ENCODE measurements at places on chromosomes 2 and 18. TPM values are rescaled to one million over a fixed set of nuclear protein-coding genes. Genes with fewer than 3 reads are reported as not detected.

GRCh38 chr2:68127358-68128242 lies 30.1 kb upstream of the PNO1 start:
- DNase-seq: no peak

- no peak for DNase-seq
Observed at GRCh38 chr2:146952696-146953095, 892.1 kb upstream of the ACVR2A start.

DNA sequence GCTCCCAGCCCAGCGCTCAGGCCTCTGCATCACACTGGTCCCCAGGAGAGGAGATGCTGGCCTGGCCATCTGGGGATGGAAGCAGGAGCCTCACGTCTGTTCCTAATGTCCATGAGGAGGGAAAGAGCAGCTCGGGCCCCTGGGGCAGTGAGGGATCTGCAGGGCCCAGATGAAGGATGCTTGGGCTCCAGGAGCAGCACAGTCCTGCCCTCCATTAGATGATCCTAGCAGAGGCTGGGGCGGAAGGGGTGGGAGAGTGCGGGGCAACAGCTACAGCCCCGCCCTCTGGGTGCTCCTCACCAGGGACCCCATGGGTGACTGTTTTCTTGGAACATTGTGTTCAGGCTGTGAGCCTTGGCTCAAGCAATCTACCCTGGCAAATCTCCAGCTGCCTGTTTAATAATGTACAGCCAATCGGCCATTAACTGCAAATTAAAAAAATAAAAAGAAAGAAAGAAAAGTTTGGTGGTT lies 49.7 kb downstream of the TNS1 start:
- DNase-seq: no peak

The CCDC150 gene
- total RNA-seq: 9.8 TPM

The SLC4A3 gene
- 7.3 TPM for total RNA-seq

The VWA3B gene
- not detected for total RNA-seq

GRCh38 chr2:127423478-127423843 lies 5.2 kb downstream of the PROC start:
- peak; percentile 60 for DNase-seq

GRCh38 chr18:44852818-44853217 lies 172.1 kb downstream of the SETBP1 start:
- no peak for DNase-seq

The COLEC11 gene
- total RNA-seq: 2.4 TPM

GRCh38 chr2:231391981-231392380 lies 3.5 kb upstream of the B3GNT7 start:
- DNase-seq: no peak

- DNase-seq: no peak
Observed at GRCh38 chr2:128329607-128330006, 10.9 kb upstream of the HS6ST1 start.

DNA sequence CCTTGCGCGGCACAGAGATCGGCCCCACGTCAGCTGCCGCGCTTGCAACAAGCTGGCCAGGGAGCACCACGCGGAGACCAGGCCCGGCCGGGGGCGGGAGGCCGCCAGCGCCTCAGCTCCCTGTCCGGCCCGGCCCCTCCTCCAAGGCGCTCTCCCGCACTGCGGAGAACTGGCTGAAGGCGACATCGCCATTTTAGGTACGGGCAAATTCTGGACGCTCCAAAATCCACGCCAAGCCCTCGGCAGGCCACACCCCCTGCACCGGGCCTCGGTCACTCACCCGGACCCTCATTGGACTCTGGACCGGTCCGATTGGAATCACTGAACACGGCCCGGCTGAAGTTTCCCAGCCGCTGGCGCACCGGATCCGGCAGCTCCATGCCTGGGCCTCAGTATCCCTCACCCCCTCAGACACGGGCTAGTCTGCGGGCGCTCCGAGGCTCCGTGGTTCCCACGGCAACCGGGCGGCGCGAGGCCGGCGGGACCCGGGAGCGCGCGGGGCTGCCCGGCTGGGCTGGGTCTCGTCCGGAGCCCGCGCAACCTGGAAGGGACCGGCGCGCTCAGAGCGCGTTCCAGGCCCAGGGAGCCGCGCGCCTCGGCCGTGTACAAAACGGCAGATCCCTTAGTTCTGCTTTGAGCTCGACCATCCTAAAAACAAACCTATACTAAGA lies at the start of gene TMEM17:
Gene TMEM17, minus strand, starts transcription at position 446 of the 671 bp plus-strand sequence. Its CDS starts 66 bp downstream, at position 380.
- peak; percentile 94 for DNase-seq

DNA sequence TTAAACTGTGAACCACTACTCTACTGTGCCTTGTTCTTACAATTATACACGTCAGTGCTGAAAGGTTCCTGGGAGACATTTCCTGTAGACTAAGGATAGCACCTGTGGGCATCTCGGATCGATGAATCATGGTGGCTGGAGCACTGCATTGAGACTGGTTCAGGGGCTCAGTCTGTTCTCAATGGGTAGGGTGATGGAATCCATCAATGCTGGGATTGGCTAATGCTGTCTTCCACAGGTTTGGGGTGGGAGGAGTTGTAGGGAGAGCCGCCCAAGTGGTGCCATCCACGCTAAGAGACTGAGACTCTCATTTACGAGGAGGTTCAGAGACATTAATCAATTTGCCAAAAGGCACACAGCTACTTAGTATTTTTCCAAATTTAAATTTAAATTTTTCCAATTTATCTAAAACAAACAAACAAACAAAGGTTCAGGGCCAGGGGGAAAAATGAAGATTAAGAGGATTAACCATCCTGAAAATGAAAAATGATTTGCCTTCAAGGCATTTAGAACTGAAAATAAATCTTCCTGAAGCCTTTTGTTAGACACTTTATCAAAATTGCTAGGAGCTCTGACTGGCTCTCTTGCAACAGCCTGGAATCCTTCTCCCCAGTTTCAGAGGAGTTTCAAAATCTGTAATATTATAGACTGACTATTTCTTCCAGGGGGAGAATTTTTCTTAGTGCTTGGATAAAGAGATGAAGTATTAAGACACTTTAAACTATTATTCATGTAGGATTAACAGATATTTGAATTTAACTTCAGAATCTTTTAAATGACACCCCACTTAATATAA lies 359.2 kb downstream of the TGIF1 start:
- no peak for DNase-seq

DNA sequence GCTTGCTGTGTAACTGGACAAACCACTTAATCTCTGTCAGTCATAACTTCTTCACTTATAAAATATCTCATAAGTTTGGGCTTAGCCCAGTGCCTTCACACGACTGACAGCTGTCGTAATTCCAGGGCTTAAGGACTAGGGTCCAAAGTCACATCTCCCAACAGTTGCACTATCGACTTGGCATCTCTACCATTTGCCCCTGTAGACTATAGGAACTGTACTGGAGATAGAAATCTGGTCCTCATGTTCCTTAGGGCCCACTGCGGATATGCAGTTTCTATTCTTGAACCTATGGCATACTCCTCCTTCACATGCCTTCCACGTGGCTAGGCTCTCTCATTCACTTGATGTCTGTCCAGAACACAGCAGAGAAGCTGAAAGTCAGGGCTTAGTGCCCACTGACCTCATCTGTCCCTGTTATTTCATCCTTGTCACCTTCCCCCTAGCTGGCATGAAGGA lies 2.7 kb downstream of the ABHD1 start:
- DNase-seq: no peak

DNA sequence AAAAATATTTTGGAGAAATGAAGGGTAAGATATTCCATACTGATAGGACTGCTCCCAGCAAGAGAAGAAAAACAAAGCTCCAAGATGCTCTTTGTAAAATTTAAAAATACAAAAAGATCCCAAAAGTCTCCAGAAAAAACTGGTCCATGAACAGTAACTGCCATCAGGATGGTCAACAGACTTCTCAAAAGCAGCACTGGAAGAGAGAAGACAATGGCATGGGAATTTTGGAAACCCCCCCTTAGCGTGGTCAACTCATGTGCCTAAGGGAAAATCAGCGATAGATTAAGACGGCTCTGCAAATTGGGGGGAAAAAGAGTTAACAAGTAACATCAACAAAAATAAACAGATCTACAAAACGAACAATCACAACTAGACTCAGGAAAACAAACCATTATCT lies 23.6 kb downstream of the B4GALT6 start:
- DNase-seq: no peak

The DPYSL5 gene
- total RNA-seq: not detected

Measured in PC-9 (cell line).